H4 (cell line): ENCODE measurements at places on chromosomes 3 and 15. TPM values are rescaled to one million over a fixed set of nuclear protein-coding genes. Genes with fewer than 3 reads are reported as not detected.

SEC22A gene
- 58.4 and 66.6 TPM in 2 replicates for total RNA-seq

GCNT3 gene
- total RNA-seq, result 1.2 and 4.1 TPM in 2 replicates

TP53BP1 gene
- total RNA-seq, result 32.4 and 32.7 TPM in 2 replicates

NEK10 gene
- total RNA-seq, result 1.8 and 1.9 TPM in 2 replicates

NPAP1 gene
- not detected in 2 replicates for total RNA-seq

HIGD2B gene
- not detected in 2 replicates for total RNA-seq

RASL12 gene
- 0.04 and 0.25 TPM in 2 replicates for total RNA-seq

IL17RE gene
- total RNA-seq, result not detected in 2 replicates
